ENCODE measurements at places on chromosomes 12 and 14.
A peak's percentile ranks its signal among the peaks of the same experiment; 100 is the strongest.

- peak overlapping the region; percentile 88 for H3K4me3 ChIP-seq
- DNase-seq = peak; percentile 36
- no peaks in the 10 kb centered on the region for H3K27me3 ChIP-seq
- peak overlapping the region; percentile 98 for H3K27ac ChIP-seq
These were observed 604 bp downstream of the ZNF384 start for GRCh38 chr12:6688543-6688998.

DNA sequence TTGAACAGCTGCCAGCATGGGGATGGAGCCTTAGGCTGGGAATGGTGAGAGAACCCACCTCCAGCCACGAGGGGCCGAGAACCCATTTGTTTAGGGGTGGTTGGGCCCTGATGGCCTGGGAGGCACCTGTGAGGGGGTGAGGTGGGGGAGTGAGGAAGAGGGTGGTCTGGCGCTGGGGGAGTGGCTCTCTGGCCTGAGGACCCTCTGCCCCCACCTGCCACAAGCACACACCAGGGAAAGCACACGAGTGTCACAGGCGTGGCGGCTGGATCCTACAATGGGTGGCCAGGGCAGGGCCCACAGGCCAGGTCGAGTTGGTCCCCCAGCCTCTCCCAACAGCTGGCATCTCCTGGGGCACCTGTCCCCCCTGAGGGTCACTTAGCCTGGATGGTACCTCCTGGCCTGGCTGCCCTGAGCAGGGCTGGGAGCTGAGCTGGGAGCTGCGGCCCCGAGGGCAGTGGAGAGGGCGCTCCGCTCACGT lies 340.5 kb downstream of the TMEM121 start:
- H3K4me3 ChIP-seq = no peak overlapping the region
- H3K27ac ChIP-seq = no peak overlapping the region
- no peaks in the 10 kb centered on the region for H3K27me3 ChIP-seq
- DNase-seq = peak; percentile 5

- peaks cover 16% of the 10 kb centered on the region for H3K4me1 ChIP-seq
- no peak overlapping the region for H3K4me3 ChIP-seq
- peaks cover 90% of the 10 kb centered on the region for H3K27me3 ChIP-seq
- DNase-seq = no peak
- no peak overlapping the region for H3K27ac ChIP-seq
- no peaks in the 10 kb centered on the region for H3K36me3 ChIP-seq
These were observed 4.3 kb downstream of the PAX9 start for GRCh38 chr14:36665887-36666415.

DNA sequence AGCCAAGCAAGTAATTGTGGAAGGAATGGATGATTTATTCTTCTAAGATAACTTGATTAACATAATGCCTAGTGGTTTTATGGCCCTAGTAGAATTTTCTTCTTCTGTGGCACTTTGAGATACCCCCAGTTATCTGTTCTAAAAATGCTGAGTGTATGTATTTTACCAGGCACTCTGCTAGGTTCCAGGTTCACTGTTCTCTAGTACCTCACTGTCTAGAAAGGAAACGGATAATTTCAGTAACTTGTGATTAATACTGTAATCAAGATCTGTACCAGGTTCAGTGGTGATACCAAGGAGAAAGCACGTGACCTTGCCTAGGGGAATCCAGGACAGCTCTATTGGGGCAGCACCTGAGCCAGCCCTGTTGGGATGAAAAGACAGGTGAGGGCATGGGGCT lies 8.0 kb downstream of the ANO6 start:
- H3K27ac ChIP-seq = peak overlapping the region; percentile 35
- no peaks in the 10 kb centered on the region for H3K27me3 ChIP-seq
- peaks cover 38% of the 10 kb centered on the region for H3K4me1 ChIP-seq
- no peak for DNase-seq
- no peak overlapping the region for H3K4me3 ChIP-seq

GRCh38 chr12:106108185-106108835 lies 30.4 kb downstream of the NUAK1 start:
- no peak for DNase-seq
- no peaks in the 10 kb centered on the region for H3K27me3 ChIP-seq
- no peaks in the 10 kb centered on the region for H3K36me3 ChIP-seq

DNA sequence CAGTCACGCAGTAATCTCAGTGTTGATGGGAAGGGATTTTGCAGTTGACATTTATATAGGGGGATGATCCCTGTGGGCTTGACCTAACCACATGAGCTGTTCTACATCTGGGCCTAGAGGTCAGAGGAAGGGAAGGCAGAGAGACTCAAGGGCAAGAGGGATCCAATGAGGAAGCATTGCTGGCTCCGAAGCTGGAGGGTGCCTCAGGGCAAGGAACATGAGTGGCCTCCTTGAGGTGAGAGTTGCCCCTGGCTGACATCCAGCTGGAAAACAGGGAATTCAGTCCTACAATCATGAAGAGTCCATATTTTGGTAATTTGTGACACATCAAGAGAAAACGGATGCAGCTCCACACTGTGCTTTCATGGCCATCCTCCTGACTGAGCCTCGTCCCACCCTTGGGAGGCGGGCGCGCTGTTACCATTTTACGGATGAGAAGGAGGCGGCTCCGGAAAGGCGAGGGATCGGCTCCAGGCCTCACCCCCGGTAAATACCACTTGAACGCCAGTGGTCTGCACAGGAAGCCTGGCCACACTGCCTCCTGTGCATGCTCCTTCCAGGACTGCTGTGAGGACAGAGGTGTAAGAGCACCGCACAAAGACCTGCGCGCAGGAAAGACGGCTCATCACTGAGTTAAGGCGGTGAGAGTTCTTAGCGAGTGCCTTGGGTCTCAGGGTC lies 18.5 kb upstream of the FKBP4 start:
- H3K27ac ChIP-seq = no peak overlapping the region
- H3K36me3 ChIP-seq = no peaks in the 10 kb centered on the region
- H3K4me3 ChIP-seq = no peak overlapping the region
- no peak for DNase-seq

GRCh38 chr14:69630360-69630759 lies 19.0 kb downstream of the SUSD6 start:
- no peaks in the 10 kb centered on the region for H3K27me3 ChIP-seq
- no peak overlapping the region for H3K27ac ChIP-seq

GRCh38 chr14:29109589-29109988 lies 343.0 kb downstream of the FOXG1 start:
- no peak for DNase-seq
- H3K27me3 ChIP-seq = no peaks in the 10 kb centered on the region
- no peak overlapping the region for H3K4me3 ChIP-seq
- H3K4me1 ChIP-seq = no peaks in the 10 kb centered on the region
- no peak overlapping the region for H3K27ac ChIP-seq

GRCh38 chr12:104790296-104791125 lies 167.6 kb downstream of the SLC41A2 start:
- no peaks in the 10 kb centered on the region for H3K27me3 ChIP-seq
- no peaks in the 10 kb centered on the region for H3K36me3 ChIP-seq
- H3K27ac ChIP-seq = no peak overlapping the region
- no peak for DNase-seq
- peaks cover 3% of the 10 kb centered on the region for H3K4me1 ChIP-seq

Data from gastrocnemius medialis (tissue), 4 donors.